ENCODE measurements at places on chromosomes 4 and X.

- DNase-seq, result peak; percentile 32
Observed at GRCh38 chrX:17170973-17171372, 204.0 kb upstream of the NHS start.

DNA sequence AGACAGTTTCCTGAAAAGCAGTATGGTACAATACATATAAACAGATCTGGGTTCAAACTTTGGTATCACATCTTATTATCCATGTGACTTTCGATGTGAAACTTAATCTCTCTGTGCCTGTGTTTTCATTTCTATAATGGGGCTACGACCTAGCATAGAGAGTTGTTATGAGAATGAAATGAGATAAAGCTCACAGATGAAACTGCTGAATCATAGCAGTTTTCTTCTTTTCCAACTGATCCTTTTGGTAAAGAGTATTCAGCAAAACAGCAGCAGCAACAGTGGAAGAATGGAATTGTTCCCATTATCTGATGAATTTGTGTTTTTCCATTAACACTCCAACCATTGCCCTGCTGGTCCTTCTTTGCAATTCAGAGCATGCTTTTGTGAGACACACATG lies 16.3 kb downstream of the AMBN start:
- DNase-seq, result no peak

GRCh38 chr4:52991472-52991871 lies 129.4 kb downstream of the RASL11B start:
- no peak for DNase-seq

- DNase-seq, result peak; percentile 64
Observed at GRCh38 chrX:150693725-150694574, 754 bp downstream of the MTMR1 start.

GRCh38 chr4:4227510-4228355 lies 1.0 kb upstream of the OTOP1 start:
- no peak for DNase-seq

GRCh38 chr4:53629296-53629695 lies 38.0 kb upstream of the LNX1 start:
- DNase-seq, result peak; percentile 32

- no peak for DNase-seq
Observed at GRCh38 chr4:49032440-49033161, 46.5 kb downstream of the CWH43 start.

GRCh38 chr4:137994853-137995252 lies 247.3 kb downstream of the SLC7A11 start:
- no peak for DNase-seq

DNA sequence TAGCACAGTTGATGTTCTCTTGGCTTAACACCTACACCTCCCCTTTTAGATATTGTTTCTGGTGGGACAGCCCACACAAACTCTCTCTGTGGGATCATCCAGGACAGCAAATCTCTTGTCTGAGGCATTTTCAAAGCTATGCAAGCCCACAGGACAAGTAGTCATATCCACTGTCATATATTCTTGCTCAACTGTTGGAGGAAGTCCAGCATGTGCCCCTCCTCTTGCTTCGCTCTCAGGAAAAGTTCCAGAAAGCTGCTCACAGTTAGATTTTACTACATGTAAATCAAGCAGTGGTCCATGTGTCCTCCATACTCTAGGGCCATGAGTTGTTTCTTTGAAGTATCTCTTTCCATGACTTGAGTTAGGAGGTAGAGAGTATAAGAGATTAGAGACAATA lies 260.7 kb downstream of the INPP4B start:
- DNase-seq, result no peak

DNA sequence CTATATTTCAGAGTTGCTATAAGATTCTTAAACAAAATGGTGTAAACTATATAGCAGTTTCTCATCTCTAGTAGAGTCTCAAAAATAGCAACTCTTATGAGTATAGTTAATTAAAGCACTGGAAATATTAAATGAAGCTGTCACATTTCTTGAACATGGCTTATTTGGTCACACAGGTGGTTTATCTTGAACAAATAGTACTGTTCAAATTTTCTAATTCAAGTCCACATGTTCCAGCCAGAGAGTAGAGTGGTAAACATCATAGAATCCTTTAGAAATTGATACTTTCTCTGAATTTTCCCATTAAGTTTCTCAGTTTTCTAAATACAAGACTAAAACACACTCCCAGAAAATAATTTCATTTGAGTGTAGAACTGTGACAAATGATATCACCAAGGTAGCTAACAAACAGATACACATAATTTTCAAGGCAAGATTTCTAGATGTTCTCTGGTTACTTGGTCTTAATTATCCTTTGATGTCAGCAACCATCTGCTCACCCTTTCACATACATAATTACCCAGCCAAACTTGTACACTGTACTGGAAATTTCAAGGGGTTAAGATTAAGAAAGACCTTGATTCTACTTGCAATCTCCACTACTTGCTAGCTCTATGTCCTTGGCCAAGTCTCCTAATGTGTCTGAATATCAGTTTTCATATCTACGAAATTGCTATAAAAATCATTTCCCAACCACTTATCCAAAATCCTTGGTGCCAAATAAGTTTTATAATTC lies 24.3 kb upstream of the PAK3 start:
- no peak for DNase-seq

DNA sequence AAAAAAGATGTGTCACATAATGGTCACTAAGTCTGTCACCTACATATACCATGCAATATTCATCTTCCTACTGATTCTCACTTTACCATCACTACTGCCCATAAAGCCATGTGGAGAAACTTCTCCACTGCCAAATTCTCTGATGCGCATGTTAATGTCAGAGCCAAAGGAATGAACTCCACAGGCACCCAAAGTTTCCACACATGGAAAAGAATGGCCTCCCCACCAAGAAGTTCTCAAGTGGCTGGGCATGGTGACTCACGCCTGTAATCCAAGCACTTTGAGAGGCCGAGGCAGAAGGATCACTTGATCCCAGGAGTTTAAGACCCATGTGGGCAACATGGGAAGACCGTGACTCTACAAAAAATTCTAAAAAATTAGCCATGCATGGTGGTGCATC lies 43.8 kb upstream of the UGDH start:
- no peak for DNase-seq

GRCh38 chr4:26334366-26334765 lies 13.6 kb downstream of the RBPJ start:
- no peak for DNase-seq

GRCh38 chr4:159386620-159387019 lies 283.7 kb downstream of the RAPGEF2 start:
- DNase-seq, result no peak

- DNase-seq, result no peak
Observed at GRCh38 chr4:107066621-107067020, 30.5 kb upstream of the DKK2 start.

DNA sequence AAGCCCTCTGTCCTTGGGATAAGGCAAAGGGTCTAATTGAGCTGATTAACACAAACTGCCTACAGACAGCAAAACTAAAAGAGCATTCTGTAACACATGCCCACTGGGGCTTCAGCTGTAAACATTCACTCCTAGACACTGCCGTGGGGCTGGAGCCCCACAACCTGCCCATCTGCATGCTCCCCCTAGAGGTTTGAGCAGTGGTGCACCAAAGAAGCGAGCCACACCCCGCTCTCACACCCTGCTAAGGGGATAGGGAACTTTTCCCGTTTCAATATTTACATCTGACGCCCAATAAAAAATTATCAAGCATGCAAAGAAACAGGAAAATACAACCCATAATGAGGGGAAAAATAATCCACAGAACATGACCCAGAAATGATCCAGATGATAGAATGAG lies 46.9 kb upstream of the HSD17B10 start:
- no peak for DNase-seq

DNA sequence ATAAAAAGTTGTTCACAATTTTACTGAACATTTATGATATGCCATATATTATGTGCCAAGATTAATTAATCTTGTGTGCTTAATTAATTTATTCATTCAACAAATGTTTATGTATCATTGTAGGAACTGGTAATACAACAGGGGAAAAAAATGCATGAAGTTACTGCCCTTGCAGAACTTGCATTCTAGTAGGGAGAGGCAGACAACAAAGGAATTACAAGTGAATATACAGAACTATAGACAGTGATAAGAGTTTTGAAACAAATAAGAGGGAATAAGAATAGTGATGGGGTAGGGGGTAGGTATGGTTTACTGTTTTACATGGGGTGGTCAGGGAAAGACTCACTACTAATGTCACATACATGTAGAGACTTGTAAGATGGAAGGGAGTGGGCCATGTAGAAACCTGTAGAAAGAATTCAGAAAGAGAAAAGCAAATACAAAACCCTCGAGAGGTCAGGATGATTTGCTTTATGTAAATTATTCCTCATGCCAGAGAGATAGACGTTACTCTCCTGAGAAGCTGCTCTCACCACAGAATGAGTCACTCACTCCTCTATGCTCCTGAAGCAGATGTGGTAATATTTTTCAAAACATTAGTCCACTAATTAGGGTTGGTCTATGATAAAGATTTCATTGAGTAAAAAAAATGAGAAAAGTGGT lies 855.0 kb upstream of the GRID2 start:
- no peak for DNase-seq

GRCh38 chr4:5033281-5033841 lies 14.1 kb upstream of the CYTL1 start:
- DNase-seq, result peak; percentile 32

DNA sequence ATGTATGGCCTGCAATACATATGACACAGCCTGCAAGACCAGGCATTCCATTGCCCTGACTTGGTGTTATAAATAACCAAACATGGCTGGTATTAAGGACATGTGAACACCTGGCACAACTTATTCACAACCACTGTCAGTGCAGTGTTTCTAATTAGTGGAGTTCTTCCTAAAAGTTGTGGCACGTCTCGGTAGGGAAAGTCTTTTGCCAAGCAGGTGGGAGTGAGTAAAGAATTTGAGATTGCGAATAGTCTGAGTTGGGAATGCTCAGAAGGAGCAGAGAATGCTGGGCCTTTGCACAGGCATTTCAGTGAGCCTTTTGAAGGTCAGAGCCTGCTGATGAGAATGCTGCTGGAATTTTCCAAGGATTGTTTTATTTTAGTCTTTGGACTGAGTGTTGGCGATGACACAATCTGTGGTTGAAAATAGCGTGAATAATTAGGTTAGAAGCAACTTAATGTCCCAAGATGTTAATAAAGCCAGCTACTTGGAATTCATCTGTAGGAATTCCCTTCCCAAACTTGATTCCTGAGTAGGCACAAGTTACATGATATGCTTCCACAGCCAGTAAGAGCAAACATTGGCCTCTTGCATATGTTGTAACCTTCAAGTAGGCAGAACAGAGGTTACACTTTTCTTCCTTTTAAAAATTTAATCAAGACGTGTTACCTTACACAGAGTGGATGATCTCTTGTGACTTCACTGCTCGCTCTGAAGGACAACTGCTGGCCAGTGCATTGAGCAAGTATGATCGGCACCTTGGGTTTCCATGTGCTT lies 83.6 kb upstream of the PGRMC2 start:
- DNase-seq, result no peak

DNA sequence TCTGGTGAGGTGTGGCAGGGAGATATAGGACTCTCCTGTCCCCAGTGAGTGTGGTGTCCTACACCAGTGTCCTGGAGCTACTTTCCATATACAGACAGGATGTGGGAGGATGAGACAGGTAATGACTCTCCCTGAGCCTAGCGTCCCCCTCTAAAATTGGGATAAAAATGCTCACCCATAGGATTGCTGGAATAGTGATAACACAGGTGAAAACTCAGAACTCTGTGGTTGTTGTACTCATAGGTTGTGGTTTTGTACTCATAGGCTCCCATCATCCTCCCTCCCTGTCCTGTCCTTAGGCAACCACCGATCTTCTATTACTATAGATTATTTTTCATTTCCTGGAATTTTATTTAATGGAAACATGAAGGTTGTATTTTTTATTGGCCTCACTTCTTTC lies 60.7 kb upstream of the NXF3 start:
- DNase-seq, result no peak

DNA sequence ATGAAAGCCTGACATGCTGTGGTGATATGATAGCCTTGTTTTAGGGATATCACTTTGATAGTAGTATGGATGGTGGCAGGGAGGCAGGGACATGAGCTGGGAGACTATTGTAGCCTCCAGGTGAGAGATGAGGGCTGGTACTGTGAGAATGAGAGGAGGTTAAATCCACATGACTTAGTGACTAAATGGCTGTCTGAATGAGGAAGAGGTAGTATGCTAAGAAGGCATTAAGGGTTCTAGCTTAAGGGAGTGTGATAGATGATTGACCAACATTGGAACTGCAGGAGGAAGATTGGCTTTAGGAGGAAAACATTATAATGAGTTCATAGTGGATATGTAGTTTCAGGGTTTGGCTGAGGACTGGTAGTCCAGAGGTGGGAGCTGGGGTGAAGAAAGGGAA lies 195.0 kb upstream of the ANK2 start:
- DNase-seq, result no peak

DNA sequence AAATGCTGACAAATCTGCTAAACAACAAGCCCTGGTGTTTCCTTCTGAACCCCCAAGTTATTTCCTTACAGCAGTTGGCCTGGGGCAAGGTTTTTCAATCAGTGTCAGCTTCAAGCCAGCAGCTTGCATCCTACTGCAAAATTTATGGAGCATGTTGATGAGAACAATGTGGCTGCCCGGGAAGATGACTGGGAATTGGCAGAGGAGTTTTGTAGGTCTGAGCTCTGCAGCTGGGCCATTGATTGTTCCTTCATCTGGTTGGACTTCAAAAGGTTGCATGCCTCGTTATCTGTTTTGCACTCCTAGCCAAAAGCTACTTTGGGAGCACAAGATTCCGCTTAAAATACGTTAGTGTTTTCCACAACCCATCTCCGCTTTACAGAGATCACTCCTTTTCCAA lies 1030.3 kb upstream of the LCORL start:
- no peak for DNase-seq

GRCh38 chr4:95363559-95363925 lies 185.2 kb downstream of the UNC5C start:
- DNase-seq, result no peak

DNA sequence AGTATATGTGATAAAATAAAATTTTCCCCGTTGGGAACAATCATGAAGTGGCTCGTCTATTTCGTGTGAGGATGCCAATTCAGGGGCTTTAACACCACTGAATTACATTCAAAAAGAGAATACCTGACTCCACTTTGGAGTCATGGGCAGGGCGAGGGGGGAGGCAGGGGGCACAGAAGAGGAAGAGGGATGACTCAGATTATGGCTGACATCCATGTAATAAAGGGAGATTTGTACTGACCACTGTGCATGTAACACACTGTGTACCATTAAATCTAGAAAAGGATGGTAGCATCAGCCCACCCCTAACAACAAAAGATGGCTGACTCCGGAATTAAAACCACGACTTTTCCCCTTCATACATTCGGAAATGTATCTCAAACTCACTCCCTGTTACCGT lies 1.3 kb downstream of the SLC9A7 start:
- no peak for DNase-seq

- DNase-seq, result no peak
Observed at GRCh38 chrX:49106930-49107329, 16.6 kb downstream of the GPKOW start.

GRCh38 chr4:156983366-156983765 lies 11.8 kb upstream of the PDGFC start:
- DNase-seq, result no peak
